ENCODE measurements at places on chromosomes 5 and 9.
A peak's percentile ranks its signal among the peaks of the same experiment; 100 is the strongest.

GRCh38 chr5:132467287-132467984 is 23.1 kb downstream of the IRF1 start:
- peak; percentile 52 for DNase-seq

DNA sequence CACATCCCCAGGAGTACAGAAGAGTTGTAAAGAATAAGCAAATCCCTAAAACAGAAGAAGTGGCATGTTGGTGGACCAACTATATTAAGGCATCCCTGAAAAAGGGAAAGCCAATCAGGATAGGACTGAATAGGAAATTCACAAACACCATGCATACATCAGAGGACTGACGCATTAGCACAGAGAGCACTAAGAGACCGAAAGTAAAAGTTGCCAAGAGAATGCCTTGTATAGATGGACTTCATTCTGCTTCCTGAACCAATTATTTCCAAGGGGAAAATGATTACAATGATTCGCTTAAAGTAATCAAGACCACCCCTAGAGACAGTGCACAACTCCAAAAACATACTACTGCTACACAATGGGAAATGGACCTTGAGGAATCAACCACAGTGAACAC is 33.5 kb downstream of the SHC3 start:
- no peak for DNase-seq

DNA sequence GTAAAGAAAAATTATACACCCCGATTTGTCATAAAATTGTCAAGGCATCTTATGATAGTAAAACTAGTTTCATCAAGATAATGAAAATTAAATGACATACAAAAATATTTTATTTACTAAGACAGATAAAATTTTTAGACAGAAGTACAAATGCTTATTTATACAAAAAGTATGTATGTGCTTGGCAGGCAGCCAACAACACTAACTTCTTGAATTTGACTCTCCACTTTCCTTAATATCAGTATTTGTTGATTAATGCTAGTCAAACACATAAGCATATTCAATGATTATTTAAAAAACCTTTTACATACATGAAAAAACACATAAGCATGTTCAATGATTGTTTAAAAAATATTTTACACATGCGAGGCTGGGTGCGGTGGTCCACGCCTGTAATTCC is 1079.9 kb upstream of the CDH6 start:
- DNase-seq, result no peak

GRCh38 chr5:64666078-64666477 is 24.2 kb upstream of the SHISAL2B start:
- no peak for DNase-seq

DNA sequence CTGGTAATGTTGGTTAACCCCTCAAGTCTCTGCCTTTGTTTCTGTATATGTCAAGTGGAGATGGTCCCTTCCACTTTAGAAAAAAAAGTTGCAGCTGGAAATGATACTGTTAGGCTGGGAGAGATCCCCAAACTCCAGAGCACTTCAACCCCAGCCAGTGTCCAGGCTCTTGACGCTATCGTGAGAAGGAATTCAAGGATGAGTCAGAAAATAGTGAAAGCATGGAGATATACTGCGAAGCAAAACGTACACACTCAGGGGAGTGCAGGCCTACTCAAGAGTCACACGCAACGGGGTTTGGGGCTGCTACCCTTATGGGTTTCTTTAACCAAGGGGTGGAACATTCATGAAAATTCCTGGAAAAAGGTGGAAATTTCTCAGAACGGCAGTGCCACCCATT is 24.9 kb downstream of the KCNV2 start:
- DNase-seq, result no peak

DNA sequence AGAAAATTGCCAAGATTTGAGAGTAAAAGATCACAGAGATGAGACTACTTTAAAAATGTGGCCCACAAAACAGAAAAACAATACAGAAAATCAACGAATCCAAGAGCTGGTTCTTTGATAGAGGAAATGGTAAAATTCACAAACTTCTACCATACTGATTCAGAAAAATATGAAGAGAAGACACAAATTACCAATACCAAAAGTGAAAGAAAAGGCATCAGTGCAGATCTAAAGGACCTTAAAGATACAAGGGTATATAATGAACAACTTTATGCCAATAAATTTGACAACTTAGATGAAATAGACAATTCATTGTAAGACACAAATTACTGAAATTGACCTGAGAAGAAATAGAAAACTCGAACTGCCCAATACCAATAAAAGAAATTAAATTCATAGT is 24.4 kb upstream of the SLC1A1 start:
- DNase-seq, result peak; percentile 36

DNA sequence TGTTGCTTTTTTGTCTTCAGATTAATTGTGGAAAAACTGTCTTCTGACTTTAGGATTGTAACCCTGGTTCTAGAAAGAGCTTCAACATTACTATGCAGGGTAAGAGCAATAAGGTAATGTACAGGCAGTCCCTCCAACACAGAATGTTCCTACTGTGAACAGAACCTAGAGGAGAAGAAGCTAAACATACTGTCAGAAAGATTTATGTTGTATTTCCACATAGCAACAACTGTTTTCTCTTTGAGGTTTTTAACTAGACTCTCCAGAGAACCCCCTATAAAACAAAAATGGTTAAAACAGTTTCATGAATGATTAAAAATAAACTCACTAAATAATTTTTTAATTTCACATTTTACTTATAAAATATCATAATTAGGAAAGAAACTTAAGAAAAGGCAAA is 64.3 kb upstream of the NAA35 start:
- no peak for DNase-seq

GRCh38 chr9:112037281-112038016 is 137.6 kb downstream of the SUSD1 start:
- DNase-seq, result peak; percentile 52

- DNase-seq, result no peak
These were observed 84.9 kb upstream of the ANKRD55 start for GRCh38 chr5:56317923-56318561.

GRCh38 chr9:135589596-135590485 is 28.3 kb downstream of the PAEP start:
- DNase-seq, result no peak

GRCh38 chr5:73899055-73899454 is 273.1 kb downstream of the ARHGEF28 start:
- DNase-seq, result peak; percentile 70

DNA sequence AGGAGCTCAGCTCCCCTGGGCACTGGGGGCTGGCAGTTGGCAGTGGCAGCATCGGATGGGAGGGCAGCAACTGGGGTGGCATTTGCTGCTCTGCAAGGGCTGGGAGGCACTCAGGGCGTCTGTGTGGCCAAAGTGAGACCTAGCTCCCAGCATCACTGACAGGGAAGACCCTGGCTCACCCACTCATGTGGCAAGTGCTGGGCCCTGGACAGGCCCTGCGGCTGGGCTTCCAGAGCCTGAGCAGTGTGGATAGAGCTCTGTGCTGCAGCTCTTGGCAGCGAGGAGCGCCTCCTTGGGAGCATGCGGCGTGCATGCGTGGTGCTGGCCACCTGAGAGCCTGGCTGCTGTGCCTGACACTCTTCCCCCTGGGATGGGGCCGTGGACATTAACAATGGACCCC is 10.2 kb downstream of the CEP72 start:
- DNase-seq, result no peak

- DNase-seq, result no peak
These were observed 167.2 kb upstream of the IRX4 start for GRCh38 chr5:2049876-2050275.

Measured in GM10248 (cell line).